ENCODE measurements at places on chromosomes 2 and 18.
A peak's percentile ranks its signal among the peaks of the same experiment; 100 is the strongest.

GRCh38 chr2:161420406-161421074, 4.4 kb downstream of the TBR1 start:
- no peak for DNase-seq

DNA sequence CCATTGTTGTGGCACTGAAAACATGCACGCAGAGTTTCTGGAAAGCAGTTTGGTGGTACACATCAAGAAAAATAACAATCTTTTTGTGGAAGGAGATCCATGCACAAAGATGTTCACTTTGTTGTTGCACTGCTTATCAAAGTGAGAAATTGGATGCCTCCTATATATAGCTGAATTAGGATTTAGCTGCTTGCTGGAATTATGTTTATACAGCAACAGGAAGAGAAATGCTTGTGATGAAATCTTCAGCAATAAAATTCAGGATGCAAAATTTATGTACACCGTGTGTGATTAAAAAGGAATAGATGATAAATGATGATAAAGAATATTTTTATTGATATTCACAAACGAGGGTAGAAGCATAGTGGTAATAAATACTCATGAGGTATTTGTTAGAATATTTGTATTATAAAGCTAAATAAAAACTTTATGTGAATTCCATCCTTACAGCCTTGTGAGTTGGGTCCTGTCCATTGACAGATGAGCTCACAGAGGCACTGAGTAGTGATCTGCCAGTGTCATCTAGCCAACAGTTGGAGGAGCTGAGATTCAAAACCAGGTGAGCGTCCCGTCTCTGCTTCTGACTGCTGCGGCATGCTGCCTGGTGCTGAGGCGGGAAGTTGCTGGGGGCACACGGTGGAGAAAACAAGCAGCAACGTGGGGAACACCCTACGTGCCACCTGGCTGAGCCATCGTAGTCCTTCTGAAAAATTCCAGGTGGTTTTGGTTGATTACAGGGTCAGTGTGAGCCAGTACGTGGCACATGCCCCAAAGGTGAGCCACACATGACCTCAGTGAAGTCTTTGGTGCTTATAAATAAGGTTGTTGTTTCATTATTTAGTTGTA, 80.2 kb downstream of the ASAP2 start:
- no peak for DNase-seq

- no peak for DNase-seq
Measured at GRCh38 chr2:12755384-12755783, 38.6 kb downstream of the TRIB2 start.

DNA sequence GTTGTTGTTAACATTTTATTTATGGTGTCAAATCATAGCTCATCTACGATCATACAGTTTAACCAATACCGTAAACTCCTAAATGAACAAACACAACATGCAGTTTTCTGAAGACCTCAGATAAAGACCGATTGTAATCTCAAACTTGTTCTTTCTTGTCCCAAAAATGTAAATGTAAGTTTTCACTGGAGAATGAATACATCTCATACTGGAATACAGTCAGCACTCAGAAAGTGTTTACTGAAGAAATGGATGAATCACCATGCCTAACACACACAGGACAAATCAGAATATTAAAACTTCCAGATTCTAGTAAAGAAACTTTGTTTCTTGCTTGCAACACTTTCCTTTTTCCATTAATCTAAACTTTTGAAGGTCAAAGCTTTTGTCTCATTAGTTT, 380.5 kb downstream of the DLGAP1 start:
- no peak for DNase-seq

DNA sequence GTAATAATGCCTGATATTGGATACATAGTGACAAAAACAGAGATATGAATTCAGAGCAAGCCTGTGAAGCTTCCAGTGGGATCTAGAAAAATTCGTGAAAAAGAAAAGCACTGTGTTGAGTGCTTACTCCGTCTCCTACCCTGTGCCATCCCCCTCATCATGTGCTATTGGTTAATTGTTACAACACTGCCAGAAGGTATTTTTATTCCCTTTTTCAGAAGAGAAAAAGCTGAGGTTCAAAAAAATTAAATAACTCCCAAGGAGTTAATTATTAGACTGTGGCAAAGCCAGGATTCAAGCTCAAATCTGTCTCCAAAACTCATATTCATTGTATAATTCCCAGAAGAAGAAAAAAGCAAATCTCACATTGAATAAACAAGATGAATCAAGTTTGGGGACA, 735.5 kb upstream of the ACVR2A start:
- DNase-seq: no peak

DNA sequence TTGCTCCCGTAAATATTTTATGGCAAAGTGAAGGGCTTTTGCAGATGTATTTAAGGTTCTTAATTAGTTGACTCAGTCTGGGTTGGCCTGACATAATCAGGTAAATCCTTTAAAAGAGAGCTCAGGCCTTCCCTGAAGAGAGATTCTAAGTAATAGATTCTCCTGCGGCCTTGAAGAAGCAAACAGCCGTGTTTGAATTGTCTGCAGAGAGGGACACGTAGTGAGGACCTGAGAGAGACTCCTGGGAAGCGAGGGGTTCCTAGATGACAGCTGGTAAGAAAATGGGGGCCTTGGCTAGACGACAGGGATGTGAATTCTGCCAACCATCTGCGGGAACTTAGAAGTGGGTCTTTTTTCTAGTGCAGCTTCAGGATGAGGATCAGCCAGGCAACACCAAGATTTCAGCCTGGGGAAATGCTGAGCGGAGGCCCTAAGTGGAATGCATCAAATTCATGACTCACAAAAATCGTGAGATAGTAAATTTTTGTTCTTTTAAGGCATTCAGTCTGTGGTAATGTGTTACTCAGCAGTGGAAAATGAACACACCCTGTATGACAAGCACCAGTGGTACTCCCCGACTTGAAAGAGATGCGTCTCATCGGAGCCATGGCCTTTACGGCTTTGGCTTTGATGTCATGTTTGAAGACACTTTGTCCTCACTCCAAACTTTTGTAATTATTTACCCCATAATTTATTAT, 62.1 kb upstream of the SMIM21 start:
- peak; percentile 10 for DNase-seq

DNA sequence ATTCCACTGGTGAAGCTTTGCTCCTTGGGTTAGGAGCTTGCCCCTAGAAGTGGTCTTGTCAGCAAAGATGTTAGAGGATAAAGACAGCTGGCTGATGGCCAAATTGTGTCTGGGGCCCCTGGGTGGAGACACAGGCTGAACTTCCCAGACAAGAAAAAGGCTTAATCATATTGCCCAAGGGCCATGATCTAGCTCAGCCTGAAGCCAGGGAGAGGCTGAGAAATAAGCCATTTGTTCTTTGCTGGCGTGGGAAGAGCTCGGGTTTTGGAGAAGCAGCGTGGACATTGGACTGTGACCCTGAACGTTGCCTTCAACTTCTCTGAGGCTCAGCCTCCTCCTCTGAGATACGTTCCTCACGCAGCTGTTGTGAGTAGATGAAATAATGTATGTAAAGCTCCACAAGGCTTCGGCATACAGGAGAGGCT, 153.0 kb downstream of the ZFP36L2 start:
- DNase-seq: no peak

- no peak for DNase-seq
Measured at GRCh38 chr2:17798338-17798737, 17.9 kb upstream of the MSGN1 start.

- no peak for DNase-seq
Measured at GRCh38 chr2:2827761-2828221, 496.7 kb upstream of the MYT1L start.

- DNase-seq: no peak
Measured at GRCh38 chr18:22528291-22528690, 110.6 kb upstream of the CTAGE1 start.

GRCh38 chr2:10103179-10103578, 19.4 kb upstream of the RRM2 start:
- no peak for DNase-seq

DNA sequence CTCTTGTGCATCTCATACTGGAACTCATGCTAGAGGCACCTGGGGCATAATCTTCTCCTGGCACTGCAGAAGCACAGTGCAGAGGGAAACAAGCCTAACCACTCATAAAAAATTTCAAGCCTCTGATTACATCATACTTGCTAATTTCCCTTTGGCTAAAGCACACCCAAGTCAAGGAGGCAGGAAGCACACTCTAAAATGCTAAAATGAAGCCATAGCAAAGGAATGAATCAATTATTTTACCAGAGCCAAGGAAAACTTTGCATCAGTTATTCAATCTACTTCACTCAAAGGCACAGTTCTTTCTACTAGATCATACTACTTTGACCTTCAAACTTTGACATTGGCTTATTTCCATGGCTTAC, 79.6 kb upstream of the SPOPL start:
- DNase-seq: no peak

DNA sequence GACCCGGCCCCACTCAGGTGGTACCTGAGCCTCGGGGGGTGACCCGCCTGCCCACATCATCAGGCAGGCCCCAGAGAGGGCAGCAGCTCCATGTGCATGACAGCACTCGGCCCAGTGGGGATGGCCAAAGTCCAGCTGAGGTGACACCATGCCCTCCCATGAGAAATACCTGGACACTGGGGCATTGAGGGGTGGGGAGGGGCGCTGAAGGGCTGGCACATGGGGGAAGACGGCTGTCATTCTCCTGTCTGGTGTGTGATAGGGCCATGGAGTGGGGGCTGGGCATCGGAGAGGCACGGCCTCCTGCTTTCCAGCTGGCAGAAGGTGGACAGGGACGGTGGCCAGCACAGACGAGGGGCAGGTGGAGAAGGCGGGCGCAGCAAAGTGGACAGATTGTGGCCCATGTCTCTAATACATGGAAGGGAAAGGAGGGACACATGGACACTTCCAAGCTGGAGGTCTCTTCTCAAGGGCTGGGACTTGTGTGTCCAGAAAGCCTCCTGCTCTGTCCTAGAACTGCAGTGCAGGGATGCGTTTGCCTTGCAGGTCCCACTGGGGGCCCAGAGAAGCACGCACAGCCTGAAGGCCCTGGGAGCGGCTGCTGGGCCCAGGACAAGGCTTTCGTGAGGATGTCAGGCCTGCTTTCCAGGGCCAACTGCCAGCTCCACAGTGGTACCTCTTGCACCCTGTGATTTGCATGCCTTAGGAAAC, 302.2 kb downstream of the NDUFA10 start:
- no peak for DNase-seq

- DNase-seq: no peak
Measured at GRCh38 chr18:57088883-57089282, 58.0 kb upstream of the BOD1L2 start.

- DNase-seq: no peak
Measured at GRCh38 chr2:233081232-233081730, 21.1 kb downstream of the INPP5D start.

- DNase-seq: no peak
Measured at GRCh38 chr2:216987252-216987821, 127.5 kb upstream of the TNP1 start.

GRCh38 chr18:62898359-62898758, 183.0 kb downstream of the PHLPP1 start:
- no peak for DNase-seq
